ENCODE measurements at places on chromosomes 6 and 20.

- DNase-seq: no peak
These were observed 487.5 kb downstream of the EPM2A start for GRCh38 chr6:145247692-145248419.

DNA sequence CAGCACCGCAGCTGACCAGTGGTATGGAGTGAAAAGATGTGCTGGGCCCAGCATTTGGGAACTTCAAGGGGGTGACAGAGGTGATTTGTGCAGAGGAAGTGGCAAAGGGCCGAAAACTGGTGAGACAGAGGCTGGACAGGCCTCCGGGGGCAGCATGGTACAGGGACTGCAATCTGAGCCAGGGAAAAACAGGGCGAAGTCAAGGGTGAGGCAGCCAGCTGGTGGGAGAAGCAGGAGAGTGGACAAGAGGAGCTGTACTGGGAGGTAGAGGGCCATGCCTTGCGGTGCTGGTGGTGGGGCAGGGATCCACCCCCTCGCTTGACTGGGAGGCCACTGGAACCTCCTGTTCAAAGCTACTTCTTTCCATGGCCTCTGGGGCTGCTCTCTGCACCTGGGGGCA is 7.3 kb upstream of the GFRA4 start:
- peak; percentile 47 for DNase-seq

- DNase-seq: no peak
These were observed 384.1 kb downstream of the LAMA2 start for GRCh38 chr6:129267028-129267427.

DNA sequence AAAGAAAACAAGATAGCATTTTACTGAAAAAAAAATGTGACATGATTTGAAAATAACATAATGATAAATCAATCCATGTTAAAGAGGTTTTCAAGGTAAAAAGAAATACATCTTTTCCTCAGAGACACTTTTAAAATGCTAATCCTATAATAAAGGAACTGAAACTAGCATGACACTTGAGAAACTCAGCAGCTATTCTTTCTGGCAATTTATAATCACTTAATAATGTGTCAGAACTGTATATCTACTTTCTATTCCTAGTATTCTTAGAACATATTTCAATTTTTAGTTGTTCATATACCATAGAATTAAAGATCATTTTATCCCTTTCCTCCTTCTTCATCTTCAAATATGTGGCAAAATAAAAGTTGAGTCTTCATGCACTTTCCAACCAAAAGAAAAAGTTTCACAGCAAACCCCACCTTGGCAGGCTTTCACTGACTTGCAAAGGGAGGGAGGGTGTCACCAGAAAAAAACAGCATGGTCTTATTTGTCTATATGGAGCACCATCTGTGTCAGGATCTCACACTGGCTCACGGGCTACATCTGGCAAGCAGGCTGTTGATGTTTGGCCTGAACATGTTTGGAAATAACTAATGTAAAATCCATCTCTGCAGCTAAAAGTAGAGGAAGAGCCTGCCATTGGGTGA is 48.5 kb downstream of the FHL5 start:
- DNase-seq: no peak

DNA sequence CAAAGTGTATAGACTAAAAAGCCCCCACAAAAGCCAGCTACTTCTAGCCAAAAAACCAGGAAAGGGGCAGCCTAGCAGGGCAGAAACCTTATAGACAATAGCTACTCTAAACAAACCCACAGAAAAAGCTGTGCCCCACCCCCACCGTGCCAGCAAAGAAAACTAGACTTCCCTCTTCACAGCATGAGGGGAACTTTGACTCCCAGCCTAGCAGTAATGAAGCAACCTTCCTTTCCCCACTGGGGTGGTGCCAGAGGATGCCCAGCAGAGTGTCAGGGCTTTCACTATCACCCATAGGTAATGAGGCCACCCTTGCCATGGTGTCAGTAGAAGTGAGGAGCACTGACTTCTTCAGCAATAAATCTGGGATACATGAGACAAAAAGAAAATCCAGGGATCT is 99.0 kb upstream of the LGSN start:
- DNase-seq: no peak

GRCh38 chr20:33916768-33917167 is 76.9 kb upstream of the RALY start:
- no peak for DNase-seq
